ENCODE measurements at places on chromosomes 16 and 17.

DNA sequence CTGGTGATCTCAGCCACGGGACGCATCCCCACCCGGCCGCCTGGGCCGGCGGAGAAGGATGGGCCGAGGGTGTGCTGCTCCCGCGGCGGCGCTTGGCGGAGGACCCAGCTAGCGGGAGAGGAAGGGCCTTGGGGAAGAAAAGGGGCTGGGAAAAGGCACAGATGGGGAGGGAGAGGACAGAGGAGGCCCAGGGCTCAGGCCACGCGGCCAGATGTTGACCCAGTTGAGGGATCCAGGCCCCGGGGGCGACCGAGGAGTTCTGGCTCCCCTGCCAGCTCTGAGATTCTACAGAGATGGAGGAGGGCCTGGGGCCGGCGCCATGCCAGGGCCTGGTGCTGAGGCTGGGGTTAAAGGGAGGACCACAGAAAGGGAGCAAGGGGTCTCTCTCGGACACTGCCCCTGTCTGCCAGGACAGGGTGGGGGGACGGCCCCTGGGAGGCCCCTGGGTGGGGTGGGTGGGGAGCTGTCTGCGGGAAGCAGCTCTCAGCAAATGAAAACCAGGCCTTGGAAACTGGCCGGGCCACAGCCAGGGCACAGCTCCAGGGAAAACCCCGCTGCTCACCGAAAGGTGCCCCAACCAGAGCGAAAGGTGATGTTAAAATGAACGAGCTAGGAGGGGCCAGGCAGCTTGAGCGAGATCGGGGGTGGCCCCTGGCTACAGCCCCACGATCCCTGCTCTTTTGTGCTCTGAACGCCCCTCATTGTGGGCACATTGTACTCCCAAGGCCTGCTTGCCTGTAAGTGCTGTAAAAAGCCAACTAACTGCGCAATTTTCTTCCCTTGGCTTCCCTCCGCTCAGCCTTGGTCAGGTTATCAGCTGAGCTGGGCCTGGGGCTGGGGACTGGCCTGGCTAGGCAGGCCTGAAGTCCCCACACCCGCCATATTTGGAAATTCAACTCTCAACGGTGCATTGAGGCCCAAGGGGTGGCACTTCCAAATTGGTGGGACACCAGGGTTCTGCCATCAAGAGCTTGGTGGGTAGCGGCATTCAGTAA, 191.4 kb downstream of the ZNF423 start:
- no peak for DNase-seq

DNA sequence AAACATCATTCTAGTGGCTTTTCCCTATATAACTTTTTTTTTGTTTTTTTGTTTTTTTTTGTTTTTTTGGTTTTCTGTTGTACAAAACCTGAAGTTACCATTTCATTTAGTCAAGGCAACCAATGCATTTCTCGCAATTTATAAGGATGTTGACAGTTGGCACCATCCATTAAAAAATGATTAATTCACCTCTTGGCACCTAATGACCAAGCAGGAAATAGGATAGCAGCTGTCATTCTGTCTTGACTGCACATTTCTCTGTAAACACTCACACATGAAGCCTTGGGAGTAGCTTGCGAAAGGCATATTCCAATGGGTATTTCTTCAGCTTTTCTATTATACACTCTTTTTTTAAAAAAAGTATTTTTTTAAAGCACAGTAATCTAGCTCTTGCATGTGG, 77.5 kb downstream of the SYCE1L start:
- DNase-seq, result no peak

- no peak for DNase-seq
These were observed 449.8 kb downstream of the SHISA9 start for GRCh38 chr16:13351181-13351580.

DNA sequence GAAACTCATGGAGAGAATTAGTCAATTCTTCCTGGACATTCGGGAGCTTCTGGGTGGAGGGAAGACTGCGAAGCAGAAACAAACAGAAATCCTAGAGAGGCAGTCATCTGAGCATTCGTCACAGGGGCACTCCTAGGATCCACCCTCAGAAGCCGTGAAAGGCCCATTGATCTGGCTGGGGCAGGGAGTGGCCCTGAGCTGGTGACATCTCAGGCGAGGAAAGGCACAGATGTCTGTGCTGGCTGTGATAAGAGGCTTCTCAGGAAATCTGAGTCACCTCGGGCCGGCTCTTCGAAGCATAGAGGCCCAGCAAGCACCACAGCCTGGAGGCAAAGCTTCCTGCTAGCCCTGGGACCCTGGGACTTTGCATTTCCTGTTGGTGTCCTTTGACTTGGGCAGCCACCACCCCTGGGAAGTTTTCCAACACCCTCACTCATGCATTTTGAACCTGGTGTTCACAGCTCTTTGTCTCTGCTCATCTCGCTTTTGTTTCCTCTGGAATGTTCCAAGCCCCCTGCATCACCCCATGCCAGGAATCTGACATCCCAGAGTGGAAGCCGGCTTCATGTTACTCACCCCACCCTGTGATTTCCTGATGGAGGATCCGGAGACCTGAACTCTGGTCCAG, 23.3 kb upstream of the CDRT4 start:
- DNase-seq, result peak; percentile 94

GRCh38 chr16:11149011-11149616, 106.9 kb downstream of the SOCS1 start:
- DNase-seq, result no peak

DNA sequence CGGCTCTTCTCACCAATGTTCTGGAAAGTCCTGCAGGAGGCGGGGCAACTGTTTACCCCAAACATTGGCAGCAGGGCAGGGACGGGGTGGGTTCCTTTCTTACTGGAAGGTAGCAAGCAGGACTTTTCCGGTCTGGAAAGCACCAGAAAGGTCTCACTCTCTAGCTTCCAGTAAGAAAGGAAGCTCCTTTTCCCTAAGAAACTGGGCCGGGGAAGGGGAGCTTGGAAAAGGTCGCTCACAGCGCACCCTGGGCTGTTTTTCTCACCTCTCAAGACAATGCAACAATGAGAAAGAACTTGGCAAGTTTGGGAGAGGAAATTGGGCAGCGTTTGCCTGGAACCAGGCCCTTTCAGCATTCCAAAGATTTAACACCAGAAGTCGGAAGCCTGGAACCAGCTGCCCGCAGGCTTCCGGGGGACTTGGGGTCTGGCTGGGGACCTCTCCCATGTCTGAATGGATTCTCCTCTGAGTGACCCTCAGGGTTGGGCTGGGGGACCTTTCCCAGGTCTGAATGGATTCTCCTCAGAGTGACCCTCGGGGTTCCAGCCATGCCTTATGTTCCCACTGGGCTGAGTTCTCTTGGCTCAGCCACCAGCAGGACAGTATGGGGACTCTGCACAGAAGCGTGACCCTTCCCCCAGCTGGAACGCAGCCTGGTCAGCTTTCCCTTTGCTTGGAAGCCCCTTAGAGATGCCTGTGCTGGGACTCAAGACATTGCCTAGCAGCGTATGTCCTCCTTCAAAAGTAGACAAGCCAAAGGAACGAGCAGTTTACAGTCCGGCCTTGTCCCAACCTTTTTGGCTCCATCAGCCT, 166.5 kb upstream of the PLCG2 start:
- DNase-seq, result no peak

GRCh38 chr16:19783363-19784182, 65.5 kb downstream of the IQCK start:
- DNase-seq, result no peak

GRCh38 chr16:78641433-78641832, 542.0 kb downstream of the WWOX start:
- DNase-seq, result peak; percentile 64

DNA sequence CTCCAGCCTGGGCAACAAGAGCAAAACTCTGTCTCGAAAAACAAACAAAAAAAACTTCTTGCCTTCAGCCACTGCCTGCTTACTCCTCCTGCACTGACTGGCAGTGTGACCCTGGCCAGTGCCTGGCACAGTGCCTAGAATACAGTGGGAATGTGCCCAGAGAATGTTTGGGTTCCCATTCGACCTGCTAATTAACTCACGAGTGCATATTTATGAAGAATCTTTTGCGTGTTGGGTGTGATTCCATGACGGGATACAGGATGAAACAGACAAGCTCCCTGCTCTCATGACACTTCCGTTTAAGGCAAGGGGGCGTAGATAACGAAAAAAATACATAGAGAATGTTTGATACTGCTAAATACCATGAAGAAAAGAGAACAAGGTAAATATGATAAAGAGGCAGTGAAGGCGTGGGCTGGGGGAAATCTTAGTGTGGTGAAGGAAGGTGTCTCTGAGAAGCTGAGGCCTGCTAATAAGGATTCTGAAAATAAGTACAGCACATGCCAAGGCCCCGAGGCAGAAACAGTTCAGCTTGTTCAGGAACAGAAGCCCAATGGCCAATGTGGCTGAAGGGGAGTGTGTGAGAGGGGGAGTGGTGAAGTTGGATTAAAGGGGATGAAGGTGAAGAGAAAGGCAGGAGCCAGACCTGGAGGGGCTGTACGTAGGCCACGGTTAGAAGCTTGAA, 4.3 kb downstream of the ABI3 start:
- DNase-seq, result no peak

DNA sequence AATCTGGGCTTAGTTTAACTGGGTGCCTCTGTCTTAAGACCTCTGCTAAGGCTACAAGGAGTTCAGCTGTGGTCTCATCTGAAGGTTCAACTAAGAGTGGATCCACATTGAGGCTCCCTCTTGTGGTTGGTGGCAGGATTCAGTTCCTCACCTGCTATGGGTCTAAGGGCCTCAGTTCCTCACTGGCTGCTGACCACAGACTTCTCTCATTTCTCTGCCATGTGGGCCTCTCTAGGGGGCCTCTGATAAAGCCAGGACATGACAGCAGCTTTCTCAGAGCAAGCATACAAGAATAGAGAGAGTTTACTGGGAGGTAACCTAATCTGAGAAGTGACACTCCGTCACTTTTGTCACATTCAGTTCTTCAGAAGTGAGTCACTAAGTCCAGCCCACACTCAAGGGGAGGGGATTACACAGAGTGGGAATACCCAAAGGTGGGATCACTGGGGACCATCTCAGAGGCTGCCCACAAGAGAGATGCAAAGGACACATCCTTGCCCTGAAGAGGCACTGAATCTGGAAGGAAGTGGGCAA, 19.2 kb upstream of the ABAT start:
- no peak for DNase-seq

DNA sequence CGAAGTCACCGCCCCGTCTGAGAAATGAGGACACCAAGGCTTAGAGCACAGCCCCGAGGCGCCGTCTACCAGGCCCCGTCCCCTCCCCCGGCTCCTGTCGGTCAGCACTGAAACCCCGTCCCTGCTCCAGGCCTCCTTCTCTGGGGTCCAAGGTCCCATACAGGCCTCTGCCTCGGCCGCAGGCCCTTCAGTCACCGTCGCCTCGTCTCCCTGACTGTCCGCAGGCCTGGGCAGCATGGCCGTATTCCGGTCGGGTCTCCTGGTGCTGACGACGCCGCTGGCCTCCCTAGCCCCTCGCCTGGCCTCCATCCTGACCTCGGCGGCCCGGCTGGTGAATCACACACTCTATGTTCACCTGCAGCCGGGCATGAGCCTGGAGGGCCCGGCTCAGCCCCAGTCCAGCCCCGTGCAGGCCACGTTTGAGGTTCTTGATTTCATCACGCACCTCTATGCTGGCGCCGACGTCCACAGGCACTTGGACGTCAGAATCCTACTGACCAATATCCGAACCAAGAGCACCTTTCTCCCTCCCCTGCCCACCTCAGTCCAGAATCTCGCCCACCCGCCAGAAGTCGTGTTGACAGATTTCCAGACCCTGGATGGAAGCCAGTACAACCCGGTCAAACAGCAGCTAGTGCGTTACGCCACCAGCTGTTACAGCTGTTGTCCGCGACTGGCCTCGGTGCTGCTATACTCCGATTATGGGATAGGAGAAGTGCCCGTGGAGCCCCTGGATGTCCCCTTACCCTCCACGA, 617 bp downstream of the COASY start:
- DNase-seq, result no peak

DNA sequence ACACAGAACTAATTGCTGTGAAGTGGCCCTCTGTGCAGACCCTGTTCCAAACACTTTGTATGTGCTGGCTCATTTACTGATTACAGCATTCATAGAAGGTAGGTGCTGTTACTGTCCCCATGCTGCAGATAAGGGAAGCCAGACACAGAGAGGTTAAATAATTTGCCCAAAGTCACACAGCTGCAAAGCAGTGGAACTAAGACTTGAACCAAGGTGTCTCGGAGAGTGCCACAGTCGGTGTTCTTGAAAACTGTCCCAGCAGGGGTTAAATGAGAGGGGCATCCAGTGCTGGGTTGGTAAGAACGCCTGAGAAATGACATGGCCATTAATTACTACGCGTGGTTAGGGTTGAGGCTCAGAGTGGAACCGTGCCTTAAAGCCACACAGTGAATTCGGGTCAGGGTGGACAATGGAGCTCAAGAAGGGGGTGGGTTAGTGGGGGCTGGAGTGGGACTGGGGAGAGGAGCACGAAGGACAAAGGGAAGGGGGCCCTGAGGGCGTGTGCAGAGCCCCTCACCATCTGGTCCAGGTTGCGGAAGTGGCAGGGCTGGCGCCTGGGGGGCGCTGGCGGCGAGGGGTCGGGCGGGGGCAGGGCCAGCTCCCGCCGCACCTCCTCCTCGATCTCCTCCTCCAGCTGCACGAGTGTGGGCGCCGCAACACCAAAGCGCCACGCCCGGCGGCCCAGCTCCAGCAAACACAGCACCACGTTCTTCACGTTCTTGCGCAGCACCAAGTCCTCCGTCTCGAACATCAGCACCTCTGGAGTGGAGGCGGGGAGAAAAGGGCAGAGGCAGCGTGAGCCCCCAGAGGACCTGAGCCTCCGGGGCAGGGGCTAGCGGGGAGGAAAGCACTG, 3.3 kb downstream of the GAS2L2 start:
- DNase-seq, result no peak

DNA sequence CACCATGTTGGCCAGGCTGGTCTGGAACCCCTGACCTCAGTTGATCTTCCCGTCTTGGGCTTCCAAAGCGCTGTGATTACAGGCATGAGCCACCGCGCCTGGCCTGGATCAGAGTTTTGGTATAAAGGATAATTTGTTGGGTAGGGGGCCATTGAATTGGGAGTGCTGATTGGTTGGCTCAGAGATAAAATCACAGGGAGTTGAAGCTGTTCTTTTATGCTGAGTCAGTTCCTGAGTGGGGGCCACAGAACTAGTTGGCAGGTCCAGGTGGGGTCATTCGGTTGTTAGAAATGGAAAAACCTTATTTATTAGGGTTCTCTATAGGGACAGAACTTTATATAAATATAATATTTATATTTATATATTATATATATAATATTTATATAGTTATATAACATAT, 147.1 kb downstream of the SSH2 start:
- no peak for DNase-seq

- no peak for DNase-seq
These were observed 6.8 kb upstream of the CEP131 start for GRCh38 chr17:81229666-81229920.

GRCh38 chr17:66714046-66715023, 120.6 kb upstream of the CACNG5 start:
- DNase-seq, result no peak

GRCh38 chr16:14292051-14292825, 221.1 kb downstream of the MRTFB start:
- no peak for DNase-seq

DNA sequence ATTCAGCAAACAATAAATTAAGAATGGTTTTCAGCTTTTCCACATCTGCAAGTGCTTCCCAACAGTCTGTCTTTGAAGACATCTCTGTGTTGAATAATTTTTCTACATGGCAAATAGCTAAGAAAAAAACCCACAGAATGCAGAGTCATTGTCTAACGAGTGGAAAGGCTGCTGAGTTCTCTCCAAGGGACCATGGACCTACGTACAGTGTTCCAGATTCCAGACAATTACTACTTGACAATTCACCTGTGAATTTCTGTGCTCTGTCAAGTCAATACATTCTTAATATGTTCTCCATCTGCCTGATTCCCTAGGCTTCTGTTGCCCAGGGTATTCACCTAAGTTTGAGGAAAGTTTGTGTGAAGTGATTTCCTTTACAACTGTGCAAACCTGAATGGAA, 83.8 kb upstream of the CA10 start:
- DNase-seq, result no peak

GRCh38 chr17:27669136-27669535, 38.1 kb downstream of the LGALS9 start:
- peak; percentile 78 for DNase-seq
